ENCODE measurements at places on chromosomes 3 and 15.

GRCh38 chr3:63980019-63980418 is 43.3 kb downstream of the PSMD6 start:
- DNase-seq, result no peak

GRCh38 chr3:72446218-72447058 is 401.8 kb downstream of the SHQ1 start:
- no peak for DNase-seq

GRCh38 chr3:156180077-156180476 is 59.7 kb downstream of the KCNAB1 start:
- DNase-seq, result no peak

DNA sequence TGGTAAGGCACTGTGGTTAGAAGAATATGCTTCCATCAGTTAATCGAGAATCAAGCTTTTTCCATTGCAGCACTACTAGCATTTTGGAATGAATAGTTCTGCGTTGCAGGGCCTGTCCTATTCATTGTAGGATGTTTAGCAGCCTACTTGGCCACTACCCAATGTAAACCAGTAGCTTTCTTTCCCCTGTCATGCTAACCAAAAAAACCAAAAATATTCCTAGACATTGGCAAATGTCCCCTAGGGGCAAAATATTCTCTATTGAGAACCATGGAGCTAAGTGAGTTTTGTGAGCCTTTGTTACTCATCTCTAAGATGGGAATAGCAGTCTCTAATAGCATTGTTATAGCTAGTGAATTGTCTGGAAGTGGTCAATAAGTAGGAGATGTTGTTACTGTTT is 187.2 kb downstream of the CADPS start:
- DNase-seq, result no peak

DNA sequence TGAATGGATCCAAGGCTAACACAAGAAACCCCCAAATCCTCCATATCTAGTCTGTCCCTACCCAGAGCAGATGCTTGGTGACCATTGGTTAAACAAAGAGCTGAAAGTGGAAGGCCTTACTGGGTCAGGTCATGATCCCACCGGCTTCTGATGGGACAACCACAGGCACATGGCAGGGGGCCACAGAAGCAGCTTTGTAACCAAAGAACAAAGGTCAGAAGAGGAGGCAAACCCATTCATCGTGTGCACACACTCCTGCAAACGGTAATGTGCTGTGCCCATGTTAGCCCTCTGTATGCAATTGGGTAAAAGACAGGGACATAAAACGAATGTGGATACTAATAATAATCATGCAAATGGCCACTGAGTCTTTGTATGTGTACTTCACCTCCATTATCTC is 133.3 kb upstream of the SLC6A11 start:
- no peak for DNase-seq

- DNase-seq, result no peak
Observed at GRCh38 chr15:28191832-28192231, 92.7 kb upstream of the OCA2 start.

- no peak for DNase-seq
Observed at GRCh38 chr15:68314563-68314962, 37.0 kb downstream of the FEM1B start.

DNA sequence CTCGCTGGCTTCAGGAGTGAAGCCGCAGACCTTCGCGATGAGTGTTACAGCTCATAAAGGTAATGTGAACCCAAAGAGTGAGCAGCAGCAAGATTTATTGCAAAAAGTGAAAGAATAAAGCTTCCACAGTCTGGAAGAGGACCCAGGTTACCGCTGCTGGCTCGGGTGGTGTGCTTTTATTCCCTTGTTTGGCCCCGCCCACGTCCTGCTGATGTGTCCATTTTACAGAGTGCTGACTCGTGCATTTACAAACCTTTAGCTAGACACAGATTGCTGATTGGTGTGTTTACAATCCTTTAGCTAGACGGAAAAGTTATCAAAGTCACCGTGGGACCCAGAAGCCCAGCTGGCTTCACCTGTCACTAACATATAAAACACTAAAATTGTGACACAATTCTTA is 1464.5 kb downstream of the ZPLD1 start:
- no peak for DNase-seq

DNA sequence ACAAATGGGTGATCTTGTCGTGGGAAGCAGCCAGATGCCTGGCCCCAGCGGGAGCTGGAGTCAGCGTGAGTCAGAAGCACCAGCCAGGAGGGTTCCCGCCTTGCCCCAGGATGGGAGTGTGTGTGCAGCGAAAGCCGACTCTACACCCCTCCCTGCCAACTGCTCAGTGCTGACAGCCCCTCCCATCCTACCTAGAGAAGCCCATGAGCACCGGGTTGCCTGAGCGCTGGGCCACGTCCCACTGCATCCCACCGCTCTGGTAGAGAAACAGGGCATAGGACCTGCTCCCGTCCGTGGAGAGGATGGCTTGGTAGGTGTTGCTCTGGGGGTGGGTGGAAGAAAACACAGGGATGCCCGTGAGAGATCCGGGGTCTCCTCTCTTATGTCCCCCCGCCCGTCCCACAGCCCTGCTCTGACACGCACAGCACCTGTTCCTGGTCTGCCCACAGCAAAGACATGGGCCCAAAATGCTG is 42.9 kb downstream of the MUC4 start:
- DNase-seq, result no peak

DNA sequence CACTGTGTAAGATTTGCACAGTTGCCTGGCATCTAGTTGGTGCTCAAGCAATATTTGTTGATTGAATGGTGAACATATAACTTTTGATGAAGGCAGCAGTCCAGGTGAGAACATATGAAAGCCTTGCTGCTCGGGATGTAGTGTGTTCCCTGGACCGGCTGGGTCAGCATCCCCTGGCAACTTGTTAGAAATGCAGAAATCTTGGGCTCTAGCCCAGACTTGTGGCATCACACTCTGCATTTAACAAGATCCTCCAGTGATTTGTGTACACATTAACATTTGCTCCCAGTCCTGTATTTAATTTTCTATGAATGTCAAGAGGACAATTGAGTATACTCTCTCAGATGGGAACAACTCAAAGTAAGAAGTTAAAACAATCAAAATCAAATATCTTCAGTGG is 69.0 kb upstream of the SAMMSON start:
- DNase-seq, result no peak

DNA sequence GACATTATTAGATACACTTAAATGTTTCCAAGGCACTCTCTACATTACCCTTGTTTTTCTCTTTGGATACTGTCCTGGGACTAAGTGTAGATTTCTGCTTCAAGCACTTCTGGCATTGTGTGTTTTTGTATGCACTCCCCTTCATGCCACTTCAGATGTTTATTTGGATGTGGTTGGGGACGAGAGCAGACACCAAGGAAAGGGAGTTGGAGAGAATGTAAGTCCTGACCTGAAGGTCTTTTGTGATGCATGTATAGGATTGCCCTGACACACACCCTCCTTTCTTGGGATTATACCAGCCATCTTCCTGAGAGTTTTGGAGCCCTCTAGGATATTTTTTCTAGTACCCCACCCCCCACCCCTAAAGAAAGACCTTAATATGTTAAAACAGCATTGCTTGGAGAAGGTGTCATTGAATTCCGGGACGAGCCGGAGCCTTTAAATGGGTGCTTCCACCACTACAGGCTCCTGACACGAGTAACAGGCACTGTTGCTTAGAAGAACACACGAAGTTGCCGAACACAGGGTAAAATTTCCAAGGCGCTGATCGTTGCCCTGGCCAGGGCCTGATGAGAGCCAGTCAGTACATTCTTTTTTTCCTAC is 22.7 kb downstream of the PSMD6 start:
- no peak for DNase-seq

DNA sequence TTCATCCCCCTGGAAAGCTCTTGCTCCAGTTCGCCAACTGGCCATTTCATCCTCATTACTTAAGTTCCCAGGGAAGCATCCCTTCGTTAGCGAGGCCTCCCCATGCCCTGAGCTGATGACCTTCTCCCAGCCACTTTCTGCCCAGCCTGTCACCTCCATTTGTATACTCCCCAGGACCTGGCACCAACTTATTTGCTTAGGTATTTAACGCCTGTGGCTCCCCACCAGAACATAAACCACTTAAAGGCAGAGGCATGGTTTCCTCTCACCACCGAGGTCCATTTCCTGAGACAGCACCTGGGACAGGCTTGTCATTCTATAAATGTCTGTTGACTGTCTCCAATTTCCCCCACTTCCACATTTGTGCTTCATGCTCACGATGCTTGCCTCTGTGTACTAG is 189.0 kb downstream of the ZNF621 start:
- no peak for DNase-seq

DNA sequence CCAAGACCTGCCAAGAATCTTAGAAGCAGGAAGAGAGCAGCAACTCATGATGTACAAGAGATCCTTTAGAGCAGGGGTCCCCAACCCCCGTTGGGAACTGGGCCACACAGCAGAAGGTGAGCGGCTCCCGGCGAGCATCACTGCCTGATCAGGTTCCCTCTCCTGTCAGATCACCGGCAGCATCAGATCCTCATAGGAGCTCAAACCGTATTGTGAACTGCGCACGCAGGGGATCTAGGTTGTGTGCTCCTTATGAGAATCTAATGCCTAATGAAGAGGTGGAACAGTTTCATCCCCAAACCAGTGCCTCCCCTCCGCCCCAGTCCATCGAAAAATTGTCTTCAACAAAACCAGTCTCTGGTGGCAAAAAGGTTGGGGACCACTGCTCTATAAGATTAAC is 13.8 kb downstream of the SLC41A3 start:
- DNase-seq, result no peak

- no peak for DNase-seq
Observed at GRCh38 chr15:69522361-69522760, 69.7 kb downstream of the RPLP1 start.

- no peak for DNase-seq
Observed at GRCh38 chr3:120364821-120365220, 15.7 kb upstream of the LRRC58 start.

DNA sequence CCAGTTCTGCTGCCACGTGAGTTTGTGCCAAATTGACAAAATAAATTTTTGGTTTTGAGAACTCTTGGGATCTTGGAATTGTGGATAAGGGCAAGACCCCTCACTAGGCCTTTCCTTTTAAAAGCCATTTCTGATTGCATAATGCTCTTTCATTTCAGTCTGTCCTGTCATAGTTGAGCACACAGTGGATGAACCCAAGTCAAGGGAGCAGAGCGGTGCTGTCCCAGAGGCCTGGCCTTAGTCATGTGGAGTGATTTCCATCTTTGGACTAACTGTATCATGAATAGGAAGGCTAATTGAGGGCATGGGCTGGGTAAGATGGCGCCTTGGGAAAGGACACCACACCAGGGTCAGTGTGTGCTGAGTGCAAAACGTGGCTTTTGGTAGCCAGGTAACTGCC is 304.0 kb downstream of the UACA start:
- DNase-seq, result no peak

- DNase-seq, result no peak
Observed at GRCh38 chr3:113136071-113136470, 75.3 kb upstream of the BOC start.

DNA sequence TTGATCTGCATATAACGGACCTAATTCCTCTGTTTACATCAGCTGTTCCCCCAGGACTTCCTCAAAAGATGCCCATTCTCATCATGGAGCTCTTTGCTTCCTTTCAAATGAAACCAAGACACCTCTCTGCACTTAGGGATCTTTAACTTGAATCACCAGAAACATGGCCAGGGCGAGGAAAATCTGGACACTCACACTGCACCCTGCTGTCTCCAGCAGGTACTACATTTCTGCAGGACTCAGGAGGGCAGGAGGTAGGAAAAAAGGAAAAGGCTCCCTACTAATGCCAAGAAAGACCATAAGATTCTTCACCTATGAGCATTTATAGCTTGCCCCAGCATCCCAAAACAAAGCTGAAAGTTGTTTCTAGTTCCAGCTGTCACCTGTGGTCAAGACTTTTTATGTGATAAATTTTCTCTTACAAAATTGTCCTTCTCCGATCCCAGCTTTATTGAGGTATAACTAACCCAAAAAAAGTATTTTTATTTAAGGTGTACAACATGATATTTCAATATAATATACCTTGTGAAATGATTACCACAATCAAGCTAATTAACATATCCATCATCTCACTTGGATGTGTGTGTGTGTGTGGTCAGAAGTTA is 87.3 kb upstream of the C15orf61 start:
- no peak for DNase-seq

DNA sequence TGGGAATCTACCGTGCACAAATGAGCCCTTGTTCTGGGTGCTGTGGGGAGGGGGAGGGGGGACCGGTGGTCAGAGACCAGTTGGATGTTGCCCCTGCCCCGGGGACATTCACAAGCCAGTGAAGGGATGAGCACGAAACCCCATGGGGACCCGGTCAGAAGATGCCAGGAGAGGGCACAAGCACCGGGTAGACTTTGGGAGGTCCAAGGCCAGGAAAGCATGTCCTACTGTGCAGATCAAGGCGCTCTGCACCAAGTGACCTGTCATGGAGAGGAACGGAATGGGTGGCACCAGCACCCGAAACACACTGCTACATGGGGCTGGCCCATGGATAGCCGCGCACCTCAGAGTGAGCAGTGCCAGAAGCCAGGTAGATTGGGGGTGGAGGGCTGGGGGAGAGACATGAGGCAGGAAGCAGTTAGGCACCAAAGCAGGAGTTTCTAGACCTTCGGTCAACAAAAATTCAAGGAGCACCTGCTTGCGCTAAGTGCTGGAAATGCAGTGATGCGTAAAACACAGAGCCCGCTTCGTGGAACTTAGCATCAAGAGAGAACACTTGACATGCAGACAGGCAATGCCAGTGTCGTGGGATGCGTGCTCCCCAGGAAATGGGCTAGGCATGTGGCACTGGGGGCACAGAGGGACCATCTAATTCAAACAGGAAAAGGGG is 99.1 kb downstream of the CPN2 start:
- no peak for DNase-seq

DNA sequence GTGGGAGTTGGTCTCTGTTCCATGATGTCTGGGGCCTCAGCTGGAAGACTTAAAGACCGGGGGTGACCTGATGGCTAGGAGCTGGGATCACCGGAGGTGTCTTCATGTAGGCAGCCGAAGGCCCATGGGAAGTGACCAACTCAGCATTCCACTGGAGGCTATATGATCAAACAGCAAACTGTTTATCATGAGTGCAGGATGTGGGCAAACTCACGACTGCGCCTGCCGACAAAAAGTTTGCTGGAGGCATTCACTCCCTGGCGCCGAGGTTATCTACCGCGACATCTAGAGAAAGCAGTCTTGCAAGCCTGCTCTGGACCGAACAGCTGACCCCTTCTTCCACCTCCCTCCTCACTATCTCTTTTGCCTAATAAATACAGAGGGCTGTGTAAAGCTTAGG is 62.7 kb upstream of the NR2C2 start:
- DNase-seq, result no peak

DNA sequence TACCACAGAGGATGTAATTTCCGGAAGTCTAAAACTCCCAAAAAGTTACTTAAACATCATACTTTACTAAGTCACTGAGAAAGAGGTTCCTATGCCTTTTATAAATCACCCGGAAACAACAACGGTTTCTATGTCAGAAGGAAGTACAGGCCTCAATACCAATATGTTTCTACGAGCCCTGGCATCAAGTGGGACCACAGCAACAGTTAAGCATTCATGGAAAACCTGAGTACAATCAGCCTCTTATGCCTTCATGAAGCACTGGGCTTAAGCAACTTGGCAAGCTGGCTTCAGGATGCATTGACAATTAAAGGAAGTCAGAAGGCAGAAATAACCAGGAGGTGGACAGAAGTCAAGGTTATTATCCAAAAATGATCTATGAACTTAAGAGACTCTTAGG is 19.1 kb upstream of the B3GNT5 start:
- no peak for DNase-seq

Measured in ascending aorta (tissue), 2 donors.